CD4-positive, alpha-beta T cell treated with Interleukin-1 beta for 1 hour (primary cell): ENCODE measurements at places on chromosomes 7 and 10.
A peak's percentile ranks its signal among the peaks of the same experiment; 100 is the strongest.

DNA sequence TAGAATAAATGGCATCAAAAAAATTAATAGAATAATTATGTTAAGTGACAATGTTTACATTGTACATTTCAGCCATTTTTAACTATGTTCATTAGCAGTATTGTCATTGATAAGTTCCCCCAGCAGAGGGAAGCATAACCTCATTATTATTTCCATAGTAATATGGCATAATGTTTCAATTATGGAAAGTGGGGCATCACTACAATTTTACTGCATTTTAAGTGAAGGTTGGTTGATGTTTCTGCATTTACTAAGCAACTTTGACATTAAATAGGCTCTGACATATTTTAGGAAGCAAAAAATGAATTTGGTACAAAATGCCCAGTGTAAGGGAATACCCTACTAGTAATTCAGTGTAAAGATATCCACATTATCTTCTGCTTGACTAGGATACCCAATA lies 218.3 kb downstream of the SEMA3A start:
- no peak for DNase-seq

DNA sequence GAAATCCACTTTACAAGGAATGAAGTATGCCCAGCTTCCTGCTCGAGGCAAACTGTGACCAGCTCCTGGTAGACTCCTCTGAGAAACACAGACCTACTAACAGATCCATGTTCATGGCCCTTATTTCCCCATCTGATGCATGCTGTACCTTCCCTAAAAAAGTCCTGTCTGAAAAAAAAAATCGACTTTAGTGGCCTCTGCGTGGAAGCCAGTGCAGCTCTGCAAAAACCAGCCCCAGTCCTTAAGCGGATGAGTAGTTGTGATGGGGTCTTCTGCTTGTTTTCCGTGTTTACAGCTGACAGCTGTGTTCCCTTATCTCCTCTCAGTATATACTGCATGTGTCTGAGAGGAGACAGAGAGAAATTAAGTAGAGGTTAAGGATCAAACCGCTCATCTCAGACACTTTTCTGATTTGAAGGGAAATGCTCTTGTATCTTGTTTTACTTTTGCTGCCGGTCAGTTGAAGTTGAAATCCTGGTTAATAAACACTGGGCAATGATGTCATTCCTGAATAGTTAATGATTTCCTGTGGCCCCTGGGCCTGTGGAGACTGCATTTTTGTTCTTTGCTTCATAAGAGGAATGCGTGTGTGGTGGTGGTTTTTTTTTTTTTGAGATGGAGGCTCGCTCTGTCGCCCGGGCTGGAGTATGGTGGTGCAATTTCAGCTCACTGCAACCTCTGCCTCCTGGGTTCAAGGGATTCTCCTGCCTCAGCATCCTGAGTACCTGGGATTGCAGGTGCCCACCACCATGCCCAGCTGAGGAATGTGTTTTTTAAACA lies 67.6 kb downstream of the DOCK1 start:
- no peak for DNase-seq

- DNase-seq: no peak
These were observed 349.2 kb upstream of the PRKCQ start for GRCh38 chr10:6929148-6929830.

- no peak for DNase-seq
These were observed 1.3 kb upstream of the PLAU start for GRCh38 chr10:73909540-73910115.

- no peak for DNase-seq
These were observed 23.5 kb downstream of the MAT1A start for GRCh38 chr10:80265740-80266512.

DNA sequence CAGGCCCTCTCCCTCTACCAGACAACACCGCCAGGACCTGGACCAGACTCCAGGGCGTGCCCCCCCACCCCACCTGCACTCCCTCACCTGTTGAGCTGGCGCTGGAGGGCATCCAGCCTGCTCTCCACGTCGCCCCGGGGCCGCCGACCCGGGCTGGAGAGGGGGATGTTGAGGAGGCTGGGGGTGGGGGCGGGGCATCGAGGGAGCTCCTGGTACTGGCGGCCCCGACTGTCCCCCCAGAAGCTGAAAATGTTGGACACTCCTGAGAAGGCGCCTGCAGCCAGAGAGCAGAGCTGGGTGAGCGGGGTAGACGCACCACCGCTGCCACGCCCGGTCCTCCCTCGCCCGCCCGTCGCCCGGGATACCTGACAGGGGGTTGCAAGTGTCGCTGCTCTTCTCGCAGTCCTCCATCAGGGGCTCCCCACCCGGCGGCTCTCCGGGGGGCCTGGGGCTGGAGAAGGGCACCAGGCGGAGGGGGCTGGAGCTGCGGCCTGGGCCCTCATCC lies 30.8 kb downstream of the KCNH2 start:
- DNase-seq: no peak

DNA sequence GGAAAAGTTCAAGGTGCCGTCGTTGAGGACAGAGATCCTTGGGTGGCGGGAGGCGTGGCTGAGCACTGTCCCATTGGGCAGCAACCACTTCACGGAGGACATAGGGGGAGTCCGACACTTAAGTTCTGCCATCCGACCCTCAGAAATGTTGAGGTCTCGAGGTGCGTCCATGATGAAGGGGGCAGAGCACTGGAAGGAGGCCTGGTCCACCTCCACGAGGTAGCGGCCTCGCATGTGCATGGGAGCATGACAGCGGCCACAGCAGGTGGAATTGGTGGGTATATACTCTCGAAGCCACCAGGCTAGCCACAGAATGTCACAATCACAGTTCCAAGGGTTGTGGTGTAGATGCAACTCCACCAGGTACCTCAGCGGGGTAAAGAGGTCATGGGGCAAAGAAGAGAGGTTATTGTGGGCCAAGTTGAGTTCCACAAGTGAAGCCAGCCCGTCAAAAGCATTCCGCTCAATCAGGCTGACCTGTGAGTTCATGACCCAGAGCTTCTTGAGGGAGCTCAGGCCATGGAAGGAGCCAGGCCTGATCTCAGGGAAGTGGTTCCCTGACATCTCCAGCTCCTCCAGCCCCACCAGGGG lies 1.7 kb downstream of the LRRC4 start:
- no peak for DNase-seq

- DNase-seq: peak; percentile 87
These were observed 16.6 kb downstream of the ESYT2 start for GRCh38 chr7:158812684-158813083.

DNA sequence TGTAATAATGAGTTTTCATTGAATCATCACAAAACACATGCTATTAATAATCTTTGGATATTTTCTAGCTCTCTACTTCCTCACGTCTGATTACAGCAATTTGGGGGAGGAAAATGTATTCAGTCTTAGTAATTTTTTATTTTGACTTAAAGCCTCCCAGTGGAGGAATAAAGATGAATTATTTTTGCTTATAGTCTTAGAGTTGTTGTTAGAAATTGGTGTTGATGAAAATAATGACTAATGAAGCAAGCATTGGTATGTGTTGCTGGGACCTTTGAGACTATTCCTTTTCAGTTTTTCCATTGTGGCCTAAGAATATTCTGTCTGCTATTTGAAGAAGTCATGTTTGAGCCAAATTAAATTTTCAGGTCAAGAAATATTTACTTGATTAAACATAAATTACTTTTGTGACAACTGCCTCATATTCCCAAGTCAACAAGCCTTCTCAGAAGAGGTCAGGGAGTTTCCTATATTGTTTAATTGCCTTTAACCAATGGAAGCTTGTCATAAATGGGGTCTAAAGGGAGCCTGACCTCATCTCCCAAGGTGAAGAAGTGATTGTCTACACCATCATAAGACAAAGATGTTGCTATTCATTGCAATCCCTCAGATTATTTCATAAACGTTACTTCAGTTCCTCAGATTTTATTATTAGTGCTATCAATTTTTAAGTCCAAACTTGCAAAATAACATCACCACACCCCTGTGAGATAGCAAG lies 90.0 kb downstream of the ST7 start:
- no peak for DNase-seq

GRCh38 chr7:45000093-45001032 lies at the start of gene CCM2:
Gene CCM2 (plus strand): TSS chr7:45000201. CDS start chr7:45000334, 133 bp downstream.
- DNase-seq: peak; percentile 29

- DNase-seq: no peak
These were observed 29.7 kb downstream of the TMEM248 start for GRCh38 chr7:66950763-66951162.

DNA sequence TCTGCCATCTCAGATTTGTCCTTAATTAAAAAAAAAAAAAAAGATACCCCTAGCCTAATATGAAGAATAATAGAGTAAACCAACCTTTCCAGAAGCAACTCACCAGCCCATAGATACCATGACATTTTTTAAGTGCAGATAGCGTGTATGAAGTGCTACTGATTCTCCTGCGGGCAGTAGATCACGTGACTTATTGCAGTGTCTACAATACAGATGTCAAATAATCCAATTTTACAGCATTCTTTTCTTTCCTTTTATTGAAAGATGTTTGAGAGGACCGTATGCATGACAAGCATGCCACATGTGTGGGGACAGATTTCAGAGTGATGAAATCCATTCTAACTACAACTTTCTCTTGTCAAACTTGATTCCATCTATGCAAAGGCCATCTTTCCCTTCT lies 232.9 kb upstream of the SP4 start:
- no peak for DNase-seq

- DNase-seq: no peak
These were observed 67.1 kb upstream of the DUSP5 start for GRCh38 chr10:110430340-110431273.

- DNase-seq: no peak
These were observed 26.4 kb downstream of the KCNMA1 start for GRCh38 chr10:77611221-77611620.
